ENCODE measurements at places on chromosomes 2 and 18.

GRCh38 chr2:152506843-152507242 lies 171.9 kb downstream of the FMNL2 start:
- DNase-seq = no peak

DNA sequence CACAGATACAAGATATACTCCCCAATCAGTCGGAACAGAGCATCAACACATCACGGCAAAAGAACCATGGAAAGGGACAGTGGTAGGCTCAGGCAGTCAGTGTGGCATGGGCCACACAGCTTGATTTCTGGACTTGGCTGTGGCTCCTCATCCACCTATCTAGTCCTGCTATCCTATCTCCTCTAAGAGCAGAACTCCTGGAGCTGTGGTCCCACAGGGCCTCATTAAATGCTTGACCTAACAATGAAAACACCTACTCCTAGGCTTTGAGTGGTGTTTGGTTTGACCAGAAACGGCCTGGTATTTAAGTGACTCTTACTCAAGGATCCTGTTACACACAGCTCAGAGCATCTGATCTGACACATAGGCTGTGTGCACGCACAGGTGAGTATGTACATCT lies 33.6 kb upstream of the SMAD2 start:
- no peak for DNase-seq

- DNase-seq = no peak
Measured at GRCh38 chr2:227376656-227377396, 2.3 kb downstream of the TM4SF20 start.

- no peak for DNase-seq
Measured at GRCh38 chr2:208529796-208530195, 123.2 kb downstream of the PTH2R start.

GRCh38 chr2:33673937-33674336 lies 74.8 kb upstream of the FAM98A start:
- DNase-seq = no peak

DNA sequence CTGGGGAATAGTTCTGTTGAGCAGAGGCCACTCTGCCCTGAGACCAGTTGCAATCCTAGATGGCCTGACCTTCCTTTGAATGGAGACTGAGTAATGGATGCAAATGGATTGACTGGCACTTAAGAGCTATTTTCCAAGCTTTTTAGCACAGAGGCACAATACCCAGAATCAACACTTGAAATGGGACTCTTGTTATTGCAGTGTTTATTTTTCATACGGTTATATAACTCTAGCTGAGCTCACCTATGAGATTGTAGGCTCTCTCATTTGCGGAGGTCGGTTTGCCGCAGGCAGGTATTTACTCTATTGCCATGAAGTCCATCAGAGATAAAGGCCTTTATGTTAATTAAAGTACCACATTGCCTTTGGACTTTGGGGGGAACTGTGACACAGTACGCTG lies 422.3 kb upstream of the CELF4 start:
- no peak for DNase-seq

DNA sequence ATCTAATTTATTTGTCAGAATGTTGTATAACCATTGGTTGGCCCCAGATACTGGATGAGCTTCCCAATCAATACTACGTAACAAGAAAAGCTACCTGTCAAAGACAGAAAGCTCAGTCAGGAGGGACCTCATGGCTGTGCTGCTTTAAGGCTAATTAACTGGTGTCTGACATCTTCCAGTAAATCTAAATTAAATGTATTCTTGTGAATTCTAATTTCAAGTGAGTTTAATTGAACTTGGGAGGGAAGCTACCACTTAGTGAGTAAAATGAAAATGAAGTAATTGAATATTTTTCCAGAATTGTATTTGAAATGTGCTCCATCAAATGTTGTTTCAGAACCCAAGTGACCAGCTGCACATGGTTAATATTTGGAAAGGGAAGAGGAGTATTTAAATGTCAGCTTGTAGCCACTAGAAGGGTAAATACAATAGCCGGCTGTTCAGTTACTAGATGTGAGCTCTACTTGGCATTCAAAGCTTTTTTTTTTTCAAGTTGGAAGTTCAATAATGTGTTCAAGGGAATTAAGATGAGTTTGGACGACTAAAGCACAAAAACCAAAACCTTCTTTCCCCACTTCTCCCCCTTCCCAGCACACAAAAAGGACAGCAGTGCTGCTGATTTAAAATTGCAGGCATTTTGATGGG lies 62.0 kb downstream of the GPR39 start:
- no peak for DNase-seq

DNA sequence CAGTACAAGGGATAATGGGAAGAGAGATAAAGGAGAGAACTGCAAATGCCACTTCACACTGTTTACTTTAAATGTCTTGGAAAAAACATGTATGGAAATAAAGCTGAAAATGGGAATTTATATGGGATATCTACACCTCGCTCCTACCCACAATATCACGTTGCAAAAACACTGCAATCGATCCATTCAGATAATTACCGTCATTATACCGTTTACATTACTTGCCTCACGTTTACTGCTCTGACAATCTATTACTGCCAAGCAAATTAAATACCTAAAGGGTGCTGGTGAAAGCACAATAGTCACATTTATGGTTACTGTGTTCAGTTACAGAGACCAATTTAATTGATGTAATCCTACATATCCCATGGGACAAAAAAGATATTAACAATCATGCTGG lies 214.7 kb upstream of the LYPD1 start:
- no peak for DNase-seq

- no peak for DNase-seq
Measured at GRCh38 chr2:33645861-33646260, 46.8 kb upstream of the FAM98A start.

DNA sequence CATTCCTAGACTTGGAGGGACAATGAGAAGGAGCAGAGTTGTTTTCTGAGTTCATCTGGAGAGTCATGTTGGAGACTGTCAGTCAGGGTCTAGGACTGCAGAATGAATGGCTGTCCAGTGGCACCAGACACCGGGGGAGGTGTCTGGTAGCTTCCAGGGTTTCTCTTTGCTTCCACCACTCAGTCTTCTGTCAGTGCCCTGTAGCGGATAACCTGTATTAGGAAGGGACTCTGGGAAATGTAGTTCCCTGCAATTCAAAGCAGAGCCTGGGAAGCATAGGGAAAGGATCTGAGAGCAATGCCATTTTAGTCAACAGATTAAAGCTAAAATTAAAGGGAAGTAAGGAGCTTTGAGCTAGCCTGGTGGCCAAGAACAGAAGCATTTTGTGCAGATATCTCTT lies 257.9 kb downstream of the THSD7B start:
- no peak for DNase-seq

- DNase-seq = no peak
Measured at GRCh38 chr18:8627540-8627939, 18.3 kb downstream of the RAB12 start.

GRCh38 chr18:78073275-78073674 lies 823.6 kb downstream of the GALR1 start:
- no peak for DNase-seq

- DNase-seq = no peak
Measured at GRCh38 chr18:10950876-10951630, 198.3 kb downstream of the PIEZO2 start.

DNA sequence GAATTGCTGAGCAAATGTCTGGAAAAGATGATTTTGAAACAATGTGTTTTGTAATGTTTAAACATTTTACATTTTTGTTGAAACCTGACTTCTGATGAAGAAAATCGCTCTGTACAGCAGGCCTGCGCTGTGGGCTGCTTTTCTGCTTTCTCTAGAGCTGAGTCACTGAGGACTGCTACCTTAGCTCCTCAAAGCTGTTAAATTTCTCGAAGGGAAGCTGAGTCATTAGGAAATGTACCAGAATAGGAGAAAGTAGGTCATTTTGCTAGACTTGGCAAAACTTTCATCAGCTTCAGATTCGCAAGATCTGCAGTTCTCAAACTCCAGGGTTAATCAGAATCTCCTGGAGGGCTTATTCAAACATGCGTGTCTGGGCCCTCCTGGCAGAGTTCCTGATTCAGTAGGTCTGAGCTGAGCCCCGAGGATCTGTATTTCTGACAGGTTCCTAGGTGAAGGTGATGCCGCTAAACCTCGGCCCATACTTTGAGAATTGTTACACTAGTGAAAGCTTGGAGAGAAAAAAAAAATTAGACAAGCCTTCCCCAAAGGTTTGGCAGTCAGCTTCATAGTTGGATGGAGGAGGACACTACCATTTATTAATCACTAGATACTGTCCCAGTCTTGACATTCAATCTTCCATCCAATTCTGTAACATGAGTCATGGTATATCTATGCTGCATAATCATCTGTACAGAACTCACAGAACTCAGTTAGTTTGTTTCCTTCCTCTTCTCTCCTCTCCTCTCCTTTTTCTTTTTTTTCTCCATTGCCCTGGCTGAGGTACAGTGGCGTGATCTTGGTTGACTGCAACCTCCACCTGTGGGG lies 297.6 kb downstream of the PARD3B start:
- peak; percentile 12 for DNase-seq

- no peak for DNase-seq
Measured at GRCh38 chr2:208722731-208723130, 316.1 kb downstream of the PTH2R start.

DNA sequence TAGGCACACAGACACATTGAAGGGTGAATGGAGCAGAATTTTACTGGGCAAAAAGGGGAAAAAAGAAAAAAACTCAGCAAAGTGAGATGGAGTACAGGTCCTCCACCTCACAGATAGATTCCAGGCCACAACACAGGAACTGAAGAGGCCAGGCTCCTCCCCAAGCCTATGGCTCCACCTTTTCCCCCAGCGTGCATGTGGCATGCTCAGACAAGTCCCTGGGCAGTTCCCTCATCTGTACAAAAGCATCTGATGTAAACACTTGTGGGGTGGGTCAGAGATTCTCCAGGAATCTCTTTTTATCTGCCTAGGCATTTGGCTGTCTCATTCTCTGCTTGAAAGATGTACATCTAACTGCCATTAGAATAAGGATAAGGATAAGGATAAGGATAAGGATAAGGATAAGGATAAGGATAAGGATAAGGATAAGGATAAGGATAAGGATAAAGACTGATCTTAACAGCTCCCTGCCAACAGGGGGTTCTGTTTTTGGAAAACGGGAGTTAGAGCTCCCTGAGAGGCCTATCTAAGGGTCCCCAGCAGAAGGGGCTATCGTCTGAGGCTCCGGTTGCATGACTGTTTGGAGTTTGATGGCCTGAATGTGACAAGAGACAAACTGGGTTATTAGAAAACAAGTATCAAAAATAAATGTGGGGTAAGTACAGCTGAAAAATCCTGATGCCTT lies 17.2 kb upstream of the ASXL3 start:
- DNase-seq = no peak

GRCh38 chr2:234373481-234374149 lies 123.3 kb downstream of the ARL4C start:
- DNase-seq = no peak

DNA sequence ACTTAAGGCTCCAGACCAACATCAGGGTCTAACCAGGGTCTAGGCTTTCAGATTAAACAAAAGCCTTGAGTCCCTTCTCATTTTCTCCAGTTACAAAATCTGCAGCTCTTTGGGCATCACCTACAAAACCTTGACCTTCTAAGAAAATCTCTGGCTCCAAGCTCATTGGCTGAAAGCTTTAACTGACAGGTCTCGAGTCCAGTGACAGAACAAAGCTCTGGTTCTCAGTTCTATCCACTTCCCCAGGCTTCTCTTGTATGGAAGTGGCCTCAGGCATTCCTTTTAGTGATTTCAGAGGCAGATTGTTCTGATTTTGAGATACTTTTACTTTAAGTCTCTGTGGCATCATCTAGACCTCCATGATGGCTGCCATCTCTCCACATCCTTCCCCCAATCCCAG lies 11.3 kb downstream of the SIX2 start:
- no peak for DNase-seq

DNA sequence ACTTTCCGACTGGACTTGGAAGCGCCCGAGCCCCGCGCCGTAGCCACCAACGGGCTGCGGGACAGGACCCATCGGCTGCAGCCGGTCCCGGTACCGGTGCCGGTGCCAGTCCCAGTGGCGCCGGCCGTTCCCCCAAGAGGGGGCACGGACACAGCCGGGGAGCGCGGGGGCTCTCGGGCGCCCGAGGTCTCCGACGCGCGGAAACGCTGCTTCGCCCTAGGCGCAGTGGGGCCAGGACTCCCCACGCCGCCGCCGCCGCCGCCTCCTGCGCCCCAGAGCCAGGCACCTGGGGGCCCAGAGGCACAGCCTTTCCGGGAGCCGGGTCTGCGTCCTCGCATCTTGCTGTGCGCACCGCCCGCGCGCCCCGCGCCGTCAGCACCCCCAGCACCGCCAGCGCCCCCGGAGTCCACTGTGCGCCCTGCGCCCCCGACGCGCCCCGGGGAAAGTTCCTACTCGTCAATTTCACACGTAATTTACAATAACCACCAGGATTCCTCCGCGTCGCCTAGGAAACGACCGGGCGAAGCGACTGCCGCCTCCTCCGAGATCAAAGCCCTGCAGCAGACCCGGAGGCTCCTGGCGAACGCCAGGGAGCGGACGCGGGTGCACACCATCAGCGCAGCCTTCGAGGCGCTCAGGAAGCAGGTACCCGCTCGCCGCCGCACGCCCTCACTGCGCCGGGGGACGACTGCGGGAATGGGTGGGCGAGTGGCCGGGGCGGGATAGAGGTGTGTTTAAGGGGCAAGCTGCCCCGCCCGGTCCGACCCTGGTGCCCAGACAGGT lies 713 bp downstream of the ATOH8 start:
- DNase-seq = no peak

- no peak for DNase-seq
Measured at GRCh38 chr18:68564961-68565360, 149.9 kb downstream of the TMX3 start.

DNA sequence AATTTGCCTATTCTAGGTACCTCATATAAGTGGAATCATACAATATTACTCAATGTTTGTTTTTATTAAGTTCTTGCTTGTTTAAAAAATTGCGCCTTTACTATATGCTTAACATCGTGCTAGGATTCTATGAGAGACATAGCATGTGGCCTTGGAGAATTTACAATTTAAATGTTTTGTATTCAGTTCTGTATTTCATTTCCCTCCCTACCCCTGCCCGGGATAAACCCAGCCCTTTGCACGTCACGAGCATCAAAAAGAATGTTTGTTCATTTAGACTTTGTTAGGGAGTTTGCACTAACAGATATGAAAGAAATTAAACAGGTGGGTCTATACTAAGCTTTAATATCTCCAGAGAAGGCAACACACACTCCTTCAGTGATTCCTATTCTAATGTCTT lies 75.7 kb downstream of the C18orf54 start:
- no peak for DNase-seq

DNA sequence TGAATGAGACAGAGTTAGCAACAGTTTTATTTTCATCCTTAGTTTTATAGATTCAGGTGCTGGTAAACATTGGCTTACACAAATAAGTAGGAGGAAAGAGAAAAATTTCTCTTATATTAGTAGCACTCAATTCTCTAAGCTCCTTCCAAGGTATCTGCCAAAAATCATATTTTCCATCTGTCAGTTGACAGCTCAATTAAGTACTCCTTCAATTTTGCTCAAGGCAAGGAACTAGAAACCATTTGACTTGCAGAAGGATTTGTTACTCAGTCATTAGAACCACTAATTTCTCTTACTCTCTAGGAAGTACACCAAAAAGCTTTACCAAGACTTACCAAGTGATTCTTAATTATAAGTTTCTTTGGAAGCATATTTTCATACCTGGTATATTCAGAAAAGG lies 101.4 kb upstream of the ATP8B1 start:
- DNase-seq = no peak

GRCh38 chr18:65017372-65017760 lies 733.4 kb upstream of the CDH7 start:
- DNase-seq = no peak
